NCI-H1417 (cell line): ENCODE measurements at places on chromosomes 4 and X.

DNA sequence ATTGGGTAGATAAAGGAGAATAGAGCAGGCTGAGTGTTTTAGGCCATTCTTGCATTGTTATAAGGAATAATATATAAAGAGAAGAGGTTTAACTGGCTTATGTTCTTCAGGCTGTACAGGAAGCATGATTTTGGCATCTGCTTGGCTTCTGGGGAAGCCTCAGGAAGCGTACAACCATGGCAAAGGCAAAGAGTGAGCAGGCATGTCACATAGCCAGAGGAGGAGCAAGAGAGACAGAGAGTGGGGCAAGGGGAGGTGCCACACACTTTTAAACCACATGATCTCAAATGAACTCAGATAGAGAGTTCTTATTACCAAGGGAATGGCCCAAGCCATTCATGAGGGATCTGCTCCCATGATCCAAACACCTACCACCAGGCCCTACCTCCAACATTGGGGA lies 4.4 kb upstream of the METTL14 start:
- DNase-seq: no peak

DNA sequence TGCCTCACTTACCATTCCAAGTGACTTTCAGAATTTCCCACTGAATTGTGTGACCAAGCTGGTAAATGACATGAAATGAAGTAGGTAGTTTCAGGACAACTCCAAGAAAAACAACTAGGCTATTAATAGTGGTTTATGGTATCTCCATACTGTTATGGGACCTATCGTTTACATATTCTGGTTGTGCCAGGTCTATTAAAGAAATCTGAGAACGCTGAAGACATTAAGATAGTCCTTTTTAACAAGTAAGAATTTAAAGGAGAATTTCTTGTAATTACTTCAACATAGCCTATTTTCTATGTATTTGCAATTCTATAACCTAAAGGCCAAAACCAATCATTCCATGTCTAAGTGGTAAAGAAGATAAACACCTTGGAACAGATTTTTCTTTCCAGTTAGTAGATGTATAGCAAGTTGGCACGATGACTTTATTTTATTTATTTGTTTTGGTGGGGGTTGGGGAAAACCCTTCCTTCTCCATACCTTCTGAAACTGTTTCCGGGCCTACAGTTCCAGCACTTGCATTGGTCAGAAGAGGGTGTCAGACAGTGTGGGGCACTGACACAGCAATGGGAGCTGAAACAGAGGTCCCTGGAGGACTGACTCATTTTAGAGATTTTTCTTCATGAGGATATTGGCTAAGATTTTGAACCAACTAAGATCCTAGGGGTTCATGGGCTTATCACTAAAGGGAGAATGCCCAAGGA lies 7.6 kb upstream of the DCLK2 start:
- DNase-seq: no peak

DNA sequence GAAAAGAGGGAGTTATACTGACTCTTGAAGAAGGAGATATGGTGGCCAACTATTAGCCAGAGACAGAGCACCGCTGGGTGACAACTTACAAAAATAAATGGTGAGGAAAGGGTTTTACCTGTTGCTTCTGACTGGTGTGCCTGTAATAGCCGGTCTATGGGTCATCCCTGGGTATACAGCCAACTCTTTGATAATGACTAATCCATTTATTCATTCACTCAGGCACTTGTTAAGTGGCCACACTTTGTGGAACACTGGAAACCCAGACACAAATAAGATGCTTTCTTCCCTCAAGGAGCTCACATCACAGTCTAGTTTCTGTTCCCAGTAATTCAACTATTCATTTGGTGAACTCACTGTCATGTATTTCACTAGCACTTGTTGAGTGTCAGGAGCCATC lies 13.2 kb upstream of the CAPN6 start:
- DNase-seq: no peak

DNA sequence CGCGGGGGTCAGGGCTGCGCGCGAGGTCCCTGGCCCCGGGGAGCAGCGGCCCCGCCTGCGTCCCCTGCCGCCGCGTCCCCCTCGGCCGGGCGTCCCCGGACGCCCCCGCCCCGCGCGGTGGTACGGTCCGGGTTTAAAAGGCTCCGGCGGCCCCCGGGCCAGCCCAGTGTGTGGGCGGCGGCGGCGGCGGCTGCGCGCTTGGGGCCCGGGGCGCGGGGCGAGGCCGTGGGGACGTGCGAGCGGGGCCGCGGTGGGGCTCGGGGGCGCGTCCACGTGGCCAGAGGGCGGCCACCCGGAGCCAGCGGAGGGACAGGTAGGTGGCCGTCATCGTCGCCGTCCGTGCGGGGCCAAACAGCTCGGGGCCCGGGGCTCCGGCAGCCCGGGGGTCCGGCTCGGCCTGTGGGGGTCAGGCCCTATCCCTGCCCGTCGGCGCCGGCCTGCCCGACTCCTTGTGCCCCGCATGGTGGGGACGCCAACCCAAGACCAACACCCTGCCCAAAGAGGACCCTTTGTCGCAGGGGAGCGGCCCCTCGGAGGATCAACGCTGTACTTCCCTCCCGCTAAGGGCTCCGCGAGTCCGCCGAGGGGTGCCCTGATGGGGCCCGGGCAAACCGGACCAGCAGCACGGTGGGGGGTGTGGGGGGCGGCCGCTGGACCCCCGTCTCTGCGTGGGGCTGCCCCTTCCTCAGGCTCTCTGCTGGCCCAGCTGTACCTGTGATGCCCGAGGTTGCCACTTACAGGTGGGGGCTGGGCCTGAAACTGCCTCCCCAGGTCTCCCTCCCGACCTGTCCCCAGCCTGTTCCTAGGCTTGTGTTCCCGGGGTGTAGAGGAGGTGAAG lies at the start of gene PLXNA3:
TSS of gene PLXNA3 (plus strand) at position 166 of the 838 bp plus-strand sequence. CDS start 1,903 bp downstream, outside the sequence.
- DNase-seq: peak; percentile 67

- DNase-seq: no peak
Observed at GRCh38 chrX:130186651-130187050, 14.9 kb downstream of the RAB33A start.

DNA sequence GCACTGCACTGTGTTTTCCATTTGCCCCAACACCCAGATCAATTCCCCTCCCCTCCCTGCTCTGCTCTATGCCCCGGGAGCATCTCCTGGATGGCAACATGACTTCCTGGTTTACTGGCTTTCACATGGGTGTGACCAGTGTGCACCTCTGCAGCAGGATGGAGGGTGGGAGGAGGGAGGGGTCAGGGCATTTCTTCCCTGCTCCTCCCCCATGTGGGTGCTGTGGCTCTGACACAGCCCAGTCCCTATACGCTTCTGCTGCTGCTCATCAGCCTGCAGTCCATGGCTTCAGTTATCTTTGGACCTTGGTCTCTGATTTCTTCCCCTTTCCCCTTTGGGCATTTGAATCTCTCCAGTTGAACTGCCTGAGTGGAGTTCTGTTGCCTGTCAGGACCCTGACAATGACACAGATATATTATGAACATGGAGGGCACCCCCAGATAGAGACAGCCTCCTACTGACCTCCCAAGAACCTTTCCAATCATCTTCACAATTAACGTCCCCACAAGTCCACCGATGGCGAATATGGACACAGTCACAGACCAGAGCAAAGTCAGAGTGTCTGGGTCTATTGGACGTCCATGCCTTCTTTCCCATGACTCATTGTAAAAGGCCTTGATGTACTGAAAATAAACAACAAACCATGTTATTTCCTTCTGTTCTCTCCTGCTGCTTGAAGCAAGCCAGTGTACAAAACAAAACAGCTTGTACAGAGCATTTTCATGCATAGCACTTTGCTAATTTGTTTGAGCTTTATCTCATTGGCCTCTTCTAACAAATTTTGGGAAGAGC lies 24.8 kb downstream of the SLC2A9 start:
- DNase-seq: no peak

- no peak for DNase-seq
Observed at GRCh38 chr4:184310171-184310567, 92.5 kb upstream of the ENPP6 start.

GRCh38 chrX:3743801-3744439 lies 30.5 kb upstream of the PRKX start:
- DNase-seq: no peak

DNA sequence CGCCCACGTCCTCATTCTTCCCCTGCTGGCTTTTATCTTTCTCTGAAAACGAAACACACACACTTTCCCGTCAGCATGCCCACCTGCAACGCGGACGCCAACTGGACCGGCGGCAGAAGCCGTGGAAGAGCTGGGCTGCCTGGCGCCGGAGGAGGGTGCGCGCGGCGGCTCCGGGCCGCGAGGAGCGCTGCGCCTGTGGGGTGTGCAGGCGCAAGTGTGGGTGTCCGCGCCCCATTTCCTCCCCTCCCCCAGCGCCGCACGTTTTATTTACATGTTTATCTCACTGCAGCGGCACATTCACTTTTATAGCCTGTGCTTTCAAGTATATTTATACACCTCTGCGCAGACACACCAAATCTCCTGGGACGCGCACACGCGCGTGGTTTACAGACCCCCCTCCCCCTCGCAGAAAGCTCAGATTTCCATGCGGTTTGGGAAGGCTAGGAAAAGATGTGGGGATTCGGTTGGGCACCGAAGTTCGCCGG lies 1.5 kb downstream of the PITX2 start:
- peak; percentile 7 for DNase-seq

- DNase-seq: peak; percentile 6
Observed at GRCh38 chrX:11137543-11138139, 26.5 kb downstream of the HCCS start.

GRCh38 chrX:53599781-53600396 lies 86.6 kb downstream of the HUWE1 start:
- no peak for DNase-seq

DNA sequence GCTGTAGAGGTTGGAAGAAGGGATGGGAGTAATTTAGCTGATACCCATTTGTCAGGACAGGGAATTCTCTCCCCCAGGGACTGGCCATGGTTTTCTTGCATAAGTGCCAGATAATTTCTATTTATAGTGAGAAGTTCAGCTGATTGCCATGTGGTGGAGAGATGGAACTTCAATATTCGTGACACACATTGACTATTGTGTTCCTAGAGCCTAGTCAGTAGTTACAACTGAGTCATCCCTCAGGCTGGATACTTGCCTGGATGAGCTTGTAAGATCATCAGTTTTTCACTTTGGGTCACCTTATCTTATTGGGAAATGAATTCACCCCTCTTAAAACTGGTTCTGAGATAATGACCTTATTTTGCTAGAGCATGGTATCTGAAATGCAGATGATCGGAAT lies 32.2 kb downstream of the CFAP299 start:
- DNase-seq: no peak

- DNase-seq: no peak
Observed at GRCh38 chrX:79266702-79267101, 100.4 kb downstream of the ITM2A start.

DNA sequence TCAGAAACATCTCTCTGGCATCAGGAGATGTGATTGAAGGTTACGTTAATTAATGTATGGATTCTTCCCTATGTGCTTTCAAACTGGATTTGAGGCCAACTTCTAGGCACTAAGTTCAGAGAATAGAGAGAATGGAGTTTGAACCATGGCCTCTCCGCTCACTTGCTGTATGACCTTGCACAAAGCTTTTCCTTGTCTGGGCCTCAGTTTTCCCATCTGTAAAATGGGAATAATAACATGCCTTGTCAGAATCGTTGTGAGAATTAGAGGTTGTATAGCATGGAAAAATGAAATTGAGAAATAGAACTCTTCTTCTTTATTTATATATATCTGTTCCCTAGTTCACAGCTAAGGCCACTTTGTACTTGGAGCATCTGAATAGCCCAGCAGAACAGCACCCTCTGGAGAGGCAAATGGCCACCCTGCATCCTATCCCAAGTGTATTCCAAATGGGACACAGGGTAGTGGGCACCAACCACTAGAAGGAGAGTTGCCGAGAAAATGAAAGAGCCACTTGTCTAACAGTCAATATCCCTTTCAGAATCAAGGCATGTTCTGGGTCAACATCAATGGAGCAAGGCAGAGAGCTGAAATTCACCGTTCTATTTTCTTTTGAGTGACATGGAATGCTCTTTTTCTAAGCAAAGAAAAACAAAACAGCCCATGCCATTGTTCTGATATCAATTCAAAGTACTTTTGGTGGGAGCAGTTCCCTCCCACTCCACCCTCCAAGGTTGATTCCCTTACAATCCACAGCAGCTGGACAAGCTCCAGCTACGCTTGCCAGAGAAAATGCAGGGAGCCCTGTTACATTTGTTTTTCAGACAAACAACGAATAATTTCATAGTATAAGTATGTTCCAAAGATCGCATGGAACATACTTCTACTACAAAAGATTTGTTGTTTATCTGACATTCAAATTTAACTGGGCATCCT lies 23.3 kb upstream of the MTM1 start:
- no peak for DNase-seq

- no peak for DNase-seq
Observed at GRCh38 chr4:147362938-147363337, 118.0 kb upstream of the EDNRA start.

- no peak for DNase-seq
Observed at GRCh38 chr4:165330666-165331065, 3.2 kb downstream of the MSMO1 start.

DNA sequence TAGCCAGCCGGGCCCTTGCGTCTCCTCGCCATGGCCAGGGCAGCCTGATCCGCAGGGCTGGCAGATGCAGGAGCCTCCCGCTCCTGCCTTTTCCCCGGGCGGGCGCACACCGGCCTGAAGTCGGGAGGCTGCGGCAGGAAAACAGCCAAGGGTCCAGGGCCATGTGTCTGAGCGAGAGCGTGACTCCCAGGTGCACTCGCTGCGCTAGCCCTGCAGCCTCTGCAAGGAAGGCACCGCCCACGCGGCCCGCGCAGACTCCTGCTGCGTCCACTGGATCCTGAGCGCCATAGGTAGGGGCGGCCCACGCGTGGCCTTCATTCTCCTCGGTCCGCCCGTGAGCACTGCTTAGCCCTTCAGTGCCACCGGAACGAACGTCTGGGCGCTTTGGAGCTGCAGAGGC lies 379.9 kb downstream of the TRAM1L1 start:
- no peak for DNase-seq

DNA sequence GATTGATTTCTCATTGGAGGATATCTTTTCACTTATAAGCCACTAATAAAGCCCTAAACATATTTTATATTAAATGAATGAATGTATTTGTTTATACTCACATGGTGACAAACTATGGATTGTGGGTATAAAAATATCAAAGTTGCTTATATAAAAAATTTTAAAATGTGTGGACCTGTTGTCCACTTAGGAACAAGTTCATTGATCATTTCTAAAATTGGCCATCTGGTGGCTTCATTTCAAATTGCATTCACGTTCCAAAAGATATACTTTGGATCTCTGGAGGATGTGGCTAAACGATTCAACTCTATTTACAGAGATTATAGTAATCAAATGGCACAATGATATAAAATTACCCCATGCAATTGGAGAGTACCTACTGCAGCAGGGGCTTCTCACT lies 32.5 kb downstream of the FSTL5 start:
- DNase-seq: no peak

DNA sequence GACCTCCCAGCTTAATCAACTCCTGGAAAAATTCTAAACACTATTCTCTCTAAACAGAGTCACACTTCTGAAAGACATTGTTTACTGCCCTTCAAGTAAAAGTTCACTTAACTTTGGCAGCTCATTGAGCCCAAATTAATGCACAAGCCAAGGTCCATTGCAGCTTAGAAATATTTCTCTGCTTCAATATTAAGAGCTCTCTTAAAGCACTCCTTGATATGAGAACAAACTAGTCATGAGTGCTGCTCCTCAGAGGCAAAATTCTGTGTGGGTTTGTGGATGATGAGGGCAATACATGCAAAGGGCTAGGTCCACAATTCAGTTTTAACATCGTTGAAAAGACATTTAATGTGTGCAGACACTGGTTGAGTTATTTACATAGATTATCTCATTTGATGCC lies 12.8 kb upstream of the FMR1 start:
- DNase-seq: no peak
